ENCODE measurements at places on chromosomes 3 and 15.

GRCh38 chr3:40490916-40491315 is 14.0 kb downstream of the ZNF619 start:
- no peak for DNase-seq

- DNase-seq = no peak
Observed at GRCh38 chr3:150275941-150276340, 132.2 kb upstream of the TSC22D2 start.

GRCh38 chr15:87450314-87450713 is 806.2 kb downstream of the NTRK3 start:
- no peak for DNase-seq

DNA sequence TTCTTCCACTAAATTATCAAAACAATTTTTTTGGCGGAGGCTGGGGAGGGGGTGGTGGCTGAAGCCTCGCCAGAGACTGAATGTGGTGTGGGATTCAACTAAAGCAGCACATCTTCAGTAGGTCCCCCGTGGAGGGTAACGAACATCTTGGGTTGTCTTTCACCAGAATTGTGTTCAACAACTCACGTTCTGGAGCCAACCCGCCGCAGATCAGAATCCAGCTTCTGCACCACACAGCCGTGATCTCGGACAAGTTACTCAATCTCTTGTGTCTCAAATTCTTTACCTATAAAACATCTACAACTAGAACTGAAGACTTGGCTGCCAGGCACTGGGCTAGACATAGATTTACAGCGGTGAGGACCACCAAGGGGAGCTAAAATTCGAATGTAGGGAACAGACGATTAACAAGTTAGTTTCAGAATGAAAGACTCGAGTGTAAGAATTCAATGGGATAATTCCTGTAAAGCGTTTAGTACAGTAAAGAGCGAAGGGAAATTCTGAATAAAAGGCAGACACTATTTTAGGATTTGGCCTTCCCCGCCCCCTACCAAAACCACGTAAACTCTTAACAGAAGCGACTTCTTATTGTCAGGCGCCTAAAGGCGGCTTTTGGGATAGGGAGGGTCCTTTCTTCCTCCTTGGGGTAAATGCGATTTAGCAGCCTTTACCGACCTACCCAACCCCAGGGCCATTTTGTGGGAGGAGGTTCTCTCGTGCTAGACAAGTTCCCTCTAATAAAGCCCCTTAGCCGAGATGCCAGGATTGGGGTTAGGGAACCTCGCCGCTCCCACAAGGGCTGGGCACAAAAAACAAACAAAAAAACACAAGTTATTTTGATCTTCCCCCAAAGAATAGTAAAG is 697 bp upstream of the RAB5A start:
- DNase-seq = no peak

GRCh38 chr3:119628390-119628789 is 30.7 kb downstream of the PLA1A start:
- DNase-seq = peak; percentile 30

- no peak for DNase-seq
Observed at GRCh38 chr3:56094170-56094569, 374.1 kb downstream of the ERC2 start.
